ENCODE measurements at places on chromosomes 4 and X.
A peak's percentile ranks its signal among the peaks of the same experiment; 100 is the strongest.

DNA sequence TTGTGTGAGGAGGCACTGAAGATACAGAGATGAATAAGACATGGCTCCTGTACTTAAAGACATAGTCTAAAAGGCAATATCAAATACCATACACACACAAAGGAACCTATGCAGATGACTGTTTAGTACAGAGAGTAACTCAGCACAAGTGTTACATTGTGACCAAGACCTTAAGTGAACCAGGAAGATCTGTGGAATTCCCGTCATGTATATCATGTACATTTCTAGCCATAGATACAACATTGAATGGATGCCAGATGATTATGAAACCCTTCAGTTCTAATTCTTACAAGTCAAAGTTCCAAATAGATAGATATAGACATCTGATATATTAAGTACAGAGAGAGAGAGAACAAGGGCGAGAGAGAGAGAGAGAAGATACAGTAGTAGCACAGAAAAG, 73.2 kb downstream of the PAK3 start:
- no peak for DNase-seq

DNA sequence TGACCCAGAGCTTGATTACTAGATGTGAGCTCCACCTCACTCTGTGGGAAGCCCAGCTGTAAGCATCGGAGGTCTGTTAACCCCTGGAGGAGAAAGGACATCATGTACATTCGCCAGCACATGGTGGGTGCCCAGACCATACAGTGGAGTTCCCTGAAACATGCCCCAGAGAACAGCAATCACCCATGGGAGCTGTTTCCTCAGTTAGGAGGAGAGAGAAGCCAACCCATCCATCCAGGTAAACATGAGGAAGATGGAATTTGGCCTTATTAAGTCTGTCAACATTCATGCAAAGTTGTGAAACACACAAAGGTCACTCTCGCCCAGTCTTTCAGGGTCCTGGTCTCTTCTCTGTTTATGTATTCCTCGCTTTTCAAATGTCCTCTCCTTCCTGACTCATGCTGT, 354.7 kb downstream of the ANK2 start:
- no peak for DNase-seq

- DNase-seq: no peak
These were observed 3.2 kb upstream of the CCKAR start for GRCh38 chr4:26493461-26493860.

DNA sequence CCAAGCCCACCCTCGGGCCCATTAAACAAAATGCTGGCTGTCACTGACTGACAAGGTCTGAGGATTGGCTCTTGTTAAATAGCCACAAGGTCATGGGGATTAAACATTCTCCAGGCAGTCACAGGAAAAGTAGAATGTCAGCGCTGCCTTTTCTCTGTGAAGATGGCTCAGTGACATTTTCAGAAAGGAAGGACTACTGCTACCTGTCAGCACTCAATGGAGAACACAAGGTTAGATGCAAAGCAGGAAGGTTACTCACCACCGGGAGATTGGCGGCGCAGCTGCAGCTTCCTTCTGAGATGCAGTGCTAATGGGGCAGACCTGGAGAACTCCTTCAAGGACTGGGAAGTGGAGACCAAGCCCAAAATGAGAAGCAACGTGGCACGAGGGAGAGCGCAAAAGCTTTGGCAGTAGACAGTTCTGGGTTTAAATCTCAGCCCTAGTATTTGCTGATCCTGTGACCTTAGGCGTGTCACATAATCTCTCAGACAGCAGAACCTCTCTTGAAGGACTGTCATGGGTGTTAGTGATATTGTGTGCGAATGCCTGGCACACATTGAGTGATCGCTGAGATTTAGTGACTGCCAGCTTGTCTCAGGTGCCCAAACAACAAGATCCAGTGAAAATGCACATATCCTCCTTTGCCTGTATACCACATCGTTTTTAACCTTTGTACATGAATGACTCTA, 213.1 kb upstream of the BOD1L1 start:
- DNase-seq: no peak

- no peak for DNase-seq
These were observed 142.8 kb upstream of the ARHGEF9 start for GRCh38 chrX:63927848-63928247.

DNA sequence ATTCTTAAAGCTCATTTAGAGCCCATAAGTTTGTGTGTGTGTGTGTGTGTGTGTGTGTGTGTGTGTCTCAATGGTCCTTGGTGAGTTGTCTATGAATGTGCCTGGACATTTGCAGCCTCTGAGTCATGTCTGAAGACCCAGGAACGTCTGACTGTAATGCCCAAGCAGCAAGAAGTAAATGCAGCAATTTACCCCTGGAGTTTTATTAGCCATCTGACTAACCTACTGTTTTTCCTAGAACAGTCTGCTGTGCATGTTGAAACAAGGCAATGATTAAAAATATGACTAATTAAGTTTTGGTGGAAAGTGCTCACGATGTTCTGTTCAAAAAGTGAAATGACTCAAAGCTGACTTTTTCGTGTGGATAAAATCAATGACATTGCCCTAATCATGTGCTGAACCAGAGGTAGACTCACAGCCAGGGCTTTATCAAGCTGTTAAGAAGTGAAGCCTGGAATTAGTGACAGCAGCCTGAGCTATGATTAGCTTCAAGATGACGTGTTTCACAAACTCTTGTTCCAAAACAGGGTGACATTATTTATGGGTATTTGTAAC, 201.6 kb downstream of the CPE start:
- DNase-seq: no peak

DNA sequence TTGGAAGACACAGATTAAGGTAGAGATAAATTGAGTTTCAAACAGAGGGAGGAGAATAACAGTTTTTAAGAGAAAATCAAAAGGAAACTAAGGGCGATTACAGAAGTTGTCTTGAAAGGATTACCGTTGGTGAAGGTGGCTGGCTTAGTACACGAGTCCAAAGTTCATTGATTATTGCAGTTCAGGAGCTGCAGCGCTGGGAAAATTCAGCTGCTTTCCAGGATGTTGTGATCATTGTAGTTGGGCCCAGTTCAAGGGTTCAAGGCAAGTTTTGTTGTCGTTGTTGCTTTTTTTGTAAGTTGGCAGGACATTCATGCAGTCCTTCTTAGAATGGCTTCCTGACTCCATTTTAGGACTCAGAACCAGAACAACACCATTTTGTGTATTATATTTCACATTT, 461.7 kb downstream of the RAPGEF2 start:
- DNase-seq: no peak

DNA sequence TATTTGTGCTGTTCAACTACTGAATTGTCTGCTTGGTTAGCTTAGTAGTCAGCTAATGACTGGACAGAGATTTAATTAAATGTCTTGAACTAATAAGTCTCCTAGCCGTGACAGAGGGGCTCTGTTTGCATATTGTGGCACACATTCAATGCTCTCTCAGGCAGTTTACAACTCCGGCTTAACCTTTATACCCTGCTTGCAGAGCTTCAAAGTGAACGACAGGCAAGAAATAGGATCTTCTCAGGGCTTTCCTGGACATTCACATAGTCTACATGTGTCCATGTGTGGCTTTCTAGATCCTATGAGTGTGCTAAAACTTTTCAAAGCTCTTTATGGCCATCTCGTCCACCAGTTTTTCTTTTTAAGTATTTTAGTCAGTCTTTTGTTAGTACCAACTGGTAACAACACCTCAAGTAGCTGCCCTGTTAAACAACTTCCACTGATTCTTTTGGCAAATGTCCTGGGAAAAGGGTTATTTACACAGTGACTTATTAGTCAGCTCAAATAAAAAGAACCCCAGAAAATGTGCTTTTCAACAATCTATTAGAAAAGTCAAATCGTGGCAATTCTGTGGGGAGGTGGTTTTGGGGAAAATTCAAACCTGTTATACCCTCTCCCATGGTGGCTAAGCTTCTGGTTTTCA, 28.6 kb downstream of the OR13H1 start:
- DNase-seq: no peak

GRCh38 chr4:140928880-140929279, 172.7 kb upstream of the TBC1D9 start:
- no peak for DNase-seq

DNA sequence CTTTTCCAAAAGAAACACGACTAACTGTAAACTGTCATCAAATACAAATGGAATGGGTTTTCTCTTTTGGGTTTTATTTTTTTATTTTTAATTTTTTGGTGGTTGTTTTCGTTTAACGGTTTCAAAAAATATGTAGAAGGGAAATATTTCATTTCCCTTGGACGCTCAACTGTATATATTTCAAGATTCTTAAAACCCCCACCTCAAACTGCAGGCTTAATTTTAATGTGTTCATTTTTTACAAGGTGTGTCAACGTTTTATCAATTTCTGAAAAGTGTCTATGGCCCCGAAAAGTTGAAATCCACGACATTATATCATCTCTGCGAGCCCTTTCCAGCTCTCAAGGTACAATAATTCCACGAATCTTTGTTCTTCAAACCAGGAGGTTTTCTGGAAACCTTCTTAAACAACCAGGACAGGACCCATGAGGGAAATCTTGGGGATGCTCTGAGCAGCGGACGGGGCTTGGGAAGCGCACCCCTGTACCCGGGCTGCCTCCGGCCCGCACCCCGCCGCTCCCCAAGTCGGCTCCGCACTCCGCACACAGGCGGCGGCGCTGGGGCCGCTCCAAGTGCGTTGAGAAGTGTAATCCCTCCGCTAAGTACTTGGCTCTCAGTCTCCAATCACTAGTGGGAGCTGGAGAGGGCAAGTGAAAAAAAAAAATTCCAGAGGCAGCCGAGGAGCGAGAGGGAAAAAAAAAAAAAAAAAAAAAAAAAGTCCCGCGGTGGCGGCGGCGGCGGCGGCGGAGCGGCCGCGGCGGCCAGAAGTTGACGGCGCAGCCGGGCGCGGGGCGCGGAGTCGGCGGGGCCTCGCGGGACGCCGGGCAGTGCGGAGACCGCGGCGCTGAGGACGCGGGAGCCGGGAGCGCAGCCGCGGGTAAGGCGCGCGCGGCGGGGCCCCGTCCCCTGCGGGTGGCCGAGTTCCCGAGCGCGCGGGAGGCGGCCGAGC, at the start of gene BMPR1B:
BMPR1B (plus strand) TSS at position 764 of the 949 bp plus-strand sequence. CDS start 346,470 bp downstream, outside the sequence.
- DNase-seq: peak; percentile 60

DNA sequence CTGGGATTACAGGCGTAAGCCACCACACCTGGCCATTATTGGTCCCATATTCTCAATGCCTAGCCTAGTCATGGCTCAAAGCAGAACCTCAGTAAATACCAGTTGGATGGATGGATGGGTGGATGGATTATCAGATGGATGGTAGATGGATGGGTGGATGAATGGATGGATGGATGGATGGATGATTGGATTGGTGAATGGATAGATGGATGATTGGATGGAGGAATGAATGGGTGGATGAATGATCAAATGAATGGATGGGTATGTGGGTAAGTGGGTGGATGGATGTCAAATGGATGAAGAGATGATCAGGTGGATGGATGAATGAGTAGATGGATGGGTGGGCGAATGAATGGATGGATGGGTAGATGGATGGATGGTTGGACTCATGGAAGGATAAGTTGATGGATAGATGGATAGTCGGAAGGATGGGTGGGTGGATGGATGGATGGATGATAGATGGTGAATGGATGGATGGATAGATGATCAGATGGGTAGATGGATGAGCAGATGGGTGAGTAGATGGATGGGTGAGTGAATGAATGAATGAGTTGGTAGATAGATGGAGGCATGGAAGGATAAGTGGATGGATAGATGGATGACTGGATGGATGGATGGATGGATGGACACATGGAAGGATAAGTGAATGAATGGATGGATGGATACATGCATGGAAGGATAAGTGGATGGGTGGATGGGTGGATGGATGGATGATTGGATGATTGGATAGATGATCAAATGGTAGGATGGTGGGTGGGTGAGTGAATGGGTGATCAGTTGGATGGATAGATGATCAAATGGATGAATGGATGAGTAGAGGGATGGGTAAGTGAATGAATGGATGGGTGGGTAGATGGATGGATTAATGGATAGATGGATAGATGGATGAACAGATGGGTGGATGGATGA, 22.0 kb upstream of the RNF4 start:
- no peak for DNase-seq

- no peak for DNase-seq
These were observed 140.1 kb upstream of the DDX53 start for GRCh38 chrX:22859642-22860041.

DNA sequence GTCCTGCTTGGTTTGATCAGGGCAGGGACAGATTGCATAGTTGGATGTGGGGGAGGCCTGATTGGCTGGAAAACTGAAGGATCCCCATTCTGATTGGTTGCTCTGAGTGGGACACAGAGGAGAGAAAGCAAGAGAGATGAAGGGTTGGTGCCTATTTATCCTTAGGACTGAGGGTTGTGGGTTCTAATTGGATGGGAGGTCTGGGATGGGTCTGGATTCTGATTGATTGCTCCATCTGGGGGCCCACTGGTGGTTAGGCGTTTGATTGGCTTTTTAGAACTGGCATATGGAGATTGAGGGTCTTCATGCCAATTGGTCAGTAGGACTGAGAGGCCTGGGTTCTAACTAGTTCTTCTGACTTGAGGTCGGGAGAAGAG, 644 bp upstream of the EBP start:
- peak; percentile 56 for DNase-seq

DNA sequence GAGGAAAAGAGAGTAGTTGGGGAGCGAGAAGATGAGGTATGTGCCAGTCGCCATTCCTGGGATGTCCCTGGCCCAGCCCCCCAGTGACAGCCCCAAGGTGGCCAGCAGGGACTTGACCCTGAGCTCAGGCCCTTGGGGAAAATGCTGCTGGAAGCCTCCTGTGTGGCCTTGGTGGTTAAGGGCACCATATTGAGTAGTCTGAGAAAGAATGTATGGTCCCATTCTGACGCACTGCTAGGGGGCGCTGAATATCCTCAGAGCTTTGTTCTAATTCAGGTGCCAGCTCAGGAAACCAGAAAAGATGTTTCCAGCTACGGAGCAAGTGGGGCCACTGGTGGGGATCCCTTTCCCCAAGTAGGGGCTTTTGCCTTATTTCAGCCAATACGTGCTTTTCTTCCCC, 14.0 kb upstream of the UBA6 start:
- peak; percentile 36 for DNase-seq
